ENCODE measurements at places on chromosomes 7 and 10. TPM values are rescaled to one million over a fixed set of nuclear protein-coding genes. Genes with fewer than 3 reads are reported as not detected.

Gene CCDC172
- not detected for polyA plus RNA-seq

Gene GPNMB
- polyA plus RNA-seq: 66.8 TPM

Gene TEX47
- polyA plus RNA-seq: not detected

Gene C10orf71
- polyA plus RNA-seq: not detected

Gene NEUROD6
- not detected for polyA plus RNA-seq

Gene FGL2
- 0.01 TPM for polyA plus RNA-seq

- DNase-seq: no peak
Observed at GRCh38 chr10:88221010-88221973, 357.9 kb downstream of the PTEN start.

- DNase-seq: no peak
Observed at GRCh38 chr7:19114551-19114855, 2.9 kb downstream of the TWIST1 start.

- DNase-seq: no peak
Observed at GRCh38 chr7:134458341-134458805, 527 bp downstream of the AKR1B1 start.

- DNase-seq: no peak
Observed at GRCh38 chr10:137606-138005, 2.4 kb downstream of the ZMYND11 start.

GRCh38 chr7:6729492-6730342 is 23.0 kb upstream of the ZNF12 start:
- DNase-seq: peak; percentile 55

GRCh38 chr10:98924526-98924925 is 311.1 kb downstream of the HPSE2 start:
- DNase-seq: no peak

DNA sequence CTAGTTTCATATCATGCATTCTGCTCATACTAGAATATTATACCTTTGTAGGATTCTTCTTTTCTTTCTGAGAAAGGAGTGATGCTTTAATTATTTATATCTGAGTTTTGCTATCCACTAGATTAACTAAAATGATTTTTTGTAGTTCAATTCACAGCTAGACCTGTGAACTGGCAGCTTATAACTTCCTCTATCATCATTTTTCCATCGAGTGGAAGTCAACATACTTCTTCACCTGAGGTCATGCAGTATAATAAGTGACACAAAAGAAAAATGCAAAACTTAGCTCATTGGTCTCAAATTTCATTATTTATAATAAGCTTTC is 8.0 kb downstream of the LRRN3 start:
- no peak for DNase-seq

DNA sequence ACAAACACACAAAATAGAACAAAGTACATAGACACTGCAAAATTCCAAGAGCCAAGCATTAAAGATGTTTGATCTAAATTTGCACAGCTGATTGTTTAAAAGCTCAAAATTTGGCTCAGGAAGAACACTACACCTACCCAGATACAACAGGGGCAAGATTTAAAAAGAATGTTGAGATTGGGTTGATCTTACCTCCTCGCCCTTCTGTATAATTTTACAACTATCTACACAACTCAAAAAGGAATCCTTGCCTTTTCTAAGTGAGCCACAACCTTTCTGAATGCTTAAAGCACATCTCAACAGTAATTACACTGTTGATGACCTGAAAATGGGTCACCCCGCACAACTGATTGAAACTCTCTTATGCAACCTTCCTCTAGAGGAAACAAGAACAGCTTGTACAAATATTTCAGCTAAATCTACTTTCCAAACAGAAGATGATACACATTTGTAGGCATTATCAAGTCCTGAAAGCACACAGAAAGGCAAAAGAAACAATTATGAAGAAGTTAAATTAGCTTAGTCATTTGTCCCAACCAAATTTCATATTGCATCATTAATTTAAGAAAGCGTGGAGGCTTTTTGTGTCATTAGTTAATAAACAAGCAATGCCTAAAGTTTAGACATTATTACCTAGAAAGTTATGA is 75.5 kb downstream of the UBE2H start:
- no peak for DNase-seq

- peak; percentile 55 for DNase-seq
Observed at GRCh38 chr10:98309366-98310355, 41.7 kb upstream of the LOXL4 start.

DNA sequence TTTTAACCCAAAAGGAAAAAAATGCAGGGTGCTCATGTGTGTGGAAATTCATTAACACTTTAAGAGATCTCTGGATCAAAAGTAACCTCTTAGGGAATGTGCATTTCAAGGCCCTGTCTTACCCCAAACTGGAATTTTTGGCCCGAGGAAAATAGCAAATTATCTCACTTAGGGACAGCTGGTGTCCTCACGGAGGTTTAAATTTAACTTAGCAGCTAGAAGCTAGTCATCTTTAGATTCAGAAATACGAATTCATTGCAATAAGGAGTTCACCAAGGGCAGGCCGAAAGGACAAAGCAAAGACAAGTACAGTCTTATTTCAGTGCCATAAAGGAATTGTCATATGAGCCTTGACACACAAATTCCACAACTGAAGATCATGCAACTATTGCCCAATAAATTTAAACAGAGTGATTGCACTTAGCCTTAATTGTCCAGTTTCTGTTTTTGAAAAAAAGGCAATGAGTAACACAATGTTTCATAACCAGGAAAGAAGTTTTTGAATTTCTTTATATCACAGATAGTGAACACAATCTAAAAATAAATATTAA is 22.4 kb upstream of the SEMA3C start:
- peak; percentile 64 for DNase-seq
